ENCODE measurements at places on chromosomes 5 and 9.
A peak's percentile ranks its signal among the peaks of the same experiment; 100 is the strongest.

DNA sequence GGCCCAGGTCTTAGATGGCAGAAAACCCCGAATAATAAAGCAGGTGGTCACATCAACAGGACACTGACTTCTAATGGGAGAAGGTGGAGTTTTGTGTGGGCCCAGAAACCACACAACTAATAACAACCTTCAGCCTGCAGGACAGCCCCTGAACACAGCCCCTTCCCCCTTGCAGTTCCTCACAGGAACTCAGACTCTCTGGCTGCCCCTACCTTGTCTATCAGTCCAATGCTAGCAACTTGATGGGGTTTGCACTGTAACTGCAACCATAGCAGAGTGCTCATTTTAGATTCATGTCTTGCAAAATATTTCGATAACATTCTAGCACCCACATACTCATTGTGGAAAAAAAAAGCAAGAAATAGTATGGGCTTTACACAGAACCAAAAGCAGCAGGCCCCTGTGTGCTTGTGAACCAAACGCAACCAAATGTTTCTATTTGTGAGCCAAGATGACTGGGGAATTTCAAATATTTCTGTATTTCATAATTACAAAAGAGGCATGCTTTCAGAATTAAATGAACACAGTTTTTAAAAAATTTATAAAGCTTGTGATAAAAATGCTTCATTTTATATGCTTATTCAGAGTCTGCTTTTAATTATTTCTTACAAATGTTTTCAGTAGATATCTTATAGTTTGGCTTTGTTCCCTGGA lies 62.7 kb upstream of the PDE4D start:
- DNase-seq, result no peak

GRCh38 chr5:32771037-32771436 lies 59.9 kb downstream of the NPR3 start:
- DNase-seq, result no peak

GRCh38 chr5:88489364-88489763 lies 220.7 kb upstream of the TMEM161B start:
- DNase-seq, result no peak

DNA sequence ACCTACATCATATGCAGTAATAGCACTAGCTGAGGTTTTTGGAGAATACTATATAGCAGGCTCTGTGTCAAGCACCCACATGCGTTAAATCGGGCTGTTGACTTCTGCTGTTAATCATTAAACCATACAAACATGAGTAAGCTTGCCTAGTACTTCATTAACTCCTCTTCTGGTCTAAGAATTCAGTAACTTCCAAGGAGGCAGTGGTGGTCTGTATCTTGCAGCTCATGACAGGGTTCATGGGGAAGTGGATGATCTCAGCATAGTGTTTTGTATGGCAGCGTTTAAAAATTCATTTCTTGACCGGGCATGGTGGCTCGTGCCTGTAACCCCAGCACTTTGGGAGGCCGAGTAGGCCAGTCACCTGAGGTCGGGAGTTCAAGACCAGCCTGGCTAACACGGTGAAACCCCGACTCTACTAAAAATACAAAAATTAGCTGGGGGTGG lies at the start of gene HAVCR1:
Gene HAVCR1, minus strand, starts transcription at position 24 of the 447 bp plus-strand sequence. CDS start 1,173 bp downstream, outside the sequence.
- no peak for DNase-seq

DNA sequence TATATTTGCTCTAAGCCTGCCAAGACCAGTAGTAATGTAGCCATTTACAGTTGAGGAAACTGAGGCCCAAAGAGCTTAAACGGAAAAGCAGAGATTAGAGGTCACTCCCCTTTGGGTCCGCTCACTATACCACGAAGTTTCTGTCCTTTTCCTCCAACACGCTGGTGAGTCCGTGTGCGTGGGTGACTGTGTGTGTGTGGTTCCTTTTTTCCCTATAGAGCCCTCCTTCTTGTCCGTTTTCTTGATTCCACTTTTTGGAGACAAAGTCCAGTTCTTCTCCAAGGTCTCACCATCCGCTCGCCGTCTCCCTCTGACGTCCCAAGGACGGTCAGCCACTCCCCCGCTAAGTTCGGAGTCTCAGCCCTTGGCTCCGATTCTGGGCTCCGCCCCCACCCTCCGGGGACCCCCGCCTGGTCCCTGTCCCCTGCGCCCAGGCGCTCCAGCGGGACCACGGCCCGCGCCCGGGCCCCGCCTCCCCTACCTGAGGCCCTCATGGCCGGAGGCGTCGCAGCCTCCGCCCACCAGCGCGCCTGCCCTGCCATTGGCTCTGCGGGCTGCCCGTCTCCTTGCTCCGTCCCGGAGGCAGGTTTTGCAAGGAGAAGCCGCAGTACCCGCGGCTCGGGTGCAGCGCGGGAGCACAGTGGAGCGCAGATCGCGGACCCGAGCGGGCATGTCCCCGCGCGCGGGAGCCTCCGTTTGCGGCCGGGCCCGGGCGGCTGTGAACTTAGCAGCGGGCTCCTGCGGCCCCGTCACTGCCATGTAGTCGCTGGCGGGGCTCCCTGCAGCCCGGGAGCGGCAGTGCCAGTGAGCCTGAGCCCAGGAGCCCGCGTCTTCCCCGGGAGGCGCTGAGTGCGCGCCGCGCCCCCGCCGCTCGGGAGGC lies at the start of gene MAST4:
Gene MAST4, plus strand, starts transcription at position 638 of the 880 bp plus-strand sequence. CDS start 263 bp downstream, outside the sequence.
- DNase-seq, result peak; percentile 63

DNA sequence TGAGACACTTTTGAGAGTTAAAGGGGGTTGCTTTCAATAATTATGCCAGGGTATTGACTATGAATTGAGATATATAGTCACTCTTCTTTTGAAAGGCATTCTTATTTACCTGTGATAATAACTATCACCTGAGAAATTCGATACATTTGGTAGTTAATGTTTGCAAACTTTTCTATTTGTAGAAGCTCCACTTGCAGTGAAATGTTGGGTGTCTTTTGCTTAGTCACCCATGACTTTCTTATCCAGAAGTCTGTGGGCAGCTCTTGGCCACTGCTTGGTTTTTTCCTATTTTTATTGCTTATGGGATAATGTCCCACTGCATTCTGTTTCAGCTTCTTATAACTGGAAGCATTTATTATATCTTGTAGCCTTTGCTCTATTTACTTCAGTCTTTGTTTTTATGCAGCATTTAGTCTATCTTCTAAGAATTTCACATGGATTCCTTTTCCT lies 3.9 kb downstream of the MACIR start:
- DNase-seq, result no peak

DNA sequence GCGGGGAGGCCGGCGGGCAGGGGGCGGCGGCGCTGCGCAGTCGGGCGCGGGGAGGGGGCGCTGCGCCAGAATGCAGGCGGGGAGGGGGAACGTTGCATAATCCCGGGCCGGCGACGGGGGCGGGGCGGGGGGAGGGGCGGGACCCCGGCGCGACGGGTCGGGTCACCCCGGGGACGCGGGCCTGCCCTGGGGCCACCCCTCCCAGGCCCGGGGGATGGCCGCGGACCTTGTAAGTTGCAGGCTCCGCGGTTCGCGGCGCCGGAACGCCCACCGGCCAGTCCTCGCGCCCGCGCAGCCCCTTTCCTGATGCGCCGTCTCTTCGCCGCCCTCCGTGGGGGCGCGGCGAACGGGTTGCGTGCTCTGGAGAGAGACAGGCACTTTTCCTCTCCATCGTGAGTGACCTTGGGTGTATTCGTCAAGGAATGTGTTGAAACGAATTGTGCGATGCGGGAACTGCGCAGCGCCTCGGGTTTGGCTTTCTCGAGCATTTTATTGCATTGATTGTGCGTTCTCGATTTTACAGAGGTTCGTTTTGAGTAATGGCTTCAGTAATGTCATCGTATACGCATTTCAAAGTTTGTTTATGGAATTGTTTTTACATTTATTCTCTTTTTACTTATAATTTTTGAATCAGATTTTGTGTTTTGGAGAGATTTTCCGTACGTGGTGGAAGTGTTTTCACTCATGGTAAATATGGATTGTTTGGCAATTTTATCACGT lies 802 bp downstream of the SPIN1 start:
- DNase-seq, result no peak
